ENCODE measurements at places on chromosomes 2 and 18.

DNA sequence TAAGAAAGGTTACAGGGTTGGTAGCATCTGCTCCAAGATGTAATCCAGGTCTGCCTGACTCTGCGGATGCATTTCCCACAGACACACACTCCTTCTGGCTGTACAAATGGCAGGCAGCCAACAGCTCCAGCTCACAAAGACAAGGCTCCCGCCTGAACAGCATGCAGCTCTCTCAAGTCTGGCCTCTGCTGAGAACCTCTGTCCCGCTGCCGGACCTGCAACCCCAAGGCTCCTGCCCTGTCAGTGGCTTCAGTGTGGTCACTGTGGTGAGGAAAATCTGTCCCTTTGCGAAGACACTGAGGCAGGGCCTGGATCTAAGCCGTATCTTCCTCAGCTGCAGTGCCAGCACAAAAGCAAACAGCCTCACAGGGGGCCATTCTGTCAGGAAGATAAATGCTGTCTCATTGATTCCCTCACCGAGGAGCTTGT, 469.3 kb upstream of the MEX3C start:
- DNase-seq: peak; percentile 13

GRCh38 chr2:120246546-120247300, 5.9 kb upstream of the RALB start:
- DNase-seq: no peak

DNA sequence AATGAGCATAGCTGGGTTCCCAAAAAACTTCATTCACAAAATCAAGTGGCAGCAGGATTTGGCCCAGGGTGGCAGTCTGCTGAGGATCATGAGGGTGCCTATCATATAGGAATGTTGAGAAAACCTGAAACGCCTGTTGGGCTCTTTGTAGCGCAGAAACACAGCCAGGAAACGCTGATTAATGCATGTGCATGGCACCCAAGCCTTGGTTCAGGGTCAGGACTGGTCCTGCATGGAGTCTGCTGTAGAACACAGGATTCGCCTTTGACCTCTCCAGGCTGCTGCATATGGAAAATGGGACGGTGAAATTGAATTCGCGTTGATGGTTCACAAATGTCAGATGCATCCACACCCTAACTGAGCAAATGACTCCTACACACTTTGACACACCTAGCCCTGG, 227.9 kb upstream of the COPS8 start:
- DNase-seq: no peak

GRCh38 chr2:206940546-206940945, 1.2 kb downstream of the CPO start:
- no peak for DNase-seq

DNA sequence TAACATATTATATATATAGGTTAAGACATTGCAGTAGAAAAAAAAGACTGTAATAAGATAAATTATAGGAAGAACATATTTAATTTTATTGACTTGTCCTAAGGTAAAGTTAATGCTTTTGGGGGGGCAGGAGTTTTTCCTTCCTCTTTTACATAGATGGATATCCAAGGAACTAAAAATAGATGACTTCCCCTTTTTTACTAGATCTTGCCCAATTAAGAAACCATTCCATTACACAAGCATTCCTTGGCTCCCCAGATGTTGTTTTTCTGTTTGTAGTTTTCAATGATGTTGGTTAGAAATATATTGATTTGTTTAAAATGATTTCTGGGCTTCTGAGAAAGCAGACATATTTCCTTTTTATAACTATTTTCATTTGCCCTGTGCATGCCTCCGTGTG, 22.4 kb upstream of the PMAIP1 start:
- no peak for DNase-seq

DNA sequence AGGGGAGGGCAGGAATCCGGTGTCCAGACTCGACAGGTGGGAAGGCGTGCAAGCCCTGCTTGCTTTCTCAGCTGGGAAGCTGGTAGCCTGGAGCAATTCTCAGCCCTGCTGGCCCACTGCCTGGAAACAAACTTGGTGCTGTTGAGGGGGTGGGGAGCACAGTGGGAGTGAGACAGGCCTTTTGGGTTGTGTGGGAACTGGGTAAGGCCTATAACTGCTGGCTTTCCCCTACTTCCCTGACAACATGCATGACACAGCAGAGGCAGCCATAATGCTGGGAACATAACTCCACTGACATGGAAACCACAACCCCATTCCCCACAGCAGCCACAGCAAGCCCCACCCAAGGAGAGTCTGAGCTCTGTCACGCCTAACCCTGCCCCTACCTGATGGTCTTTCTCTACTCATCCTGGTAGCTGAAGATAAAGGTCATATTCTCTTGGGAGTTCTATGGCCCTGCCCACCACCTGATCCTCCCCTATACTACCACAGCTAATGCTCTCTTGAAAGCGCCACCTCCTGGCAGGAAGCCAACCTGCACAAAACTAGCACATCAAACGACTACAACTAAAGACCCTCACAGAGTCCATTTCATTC, 122.9 kb upstream of the ACVR1C start:
- no peak for DNase-seq

GRCh38 chr2:138846216-138846821, 66.1 kb upstream of the NXPH2 start:
- DNase-seq: no peak

DNA sequence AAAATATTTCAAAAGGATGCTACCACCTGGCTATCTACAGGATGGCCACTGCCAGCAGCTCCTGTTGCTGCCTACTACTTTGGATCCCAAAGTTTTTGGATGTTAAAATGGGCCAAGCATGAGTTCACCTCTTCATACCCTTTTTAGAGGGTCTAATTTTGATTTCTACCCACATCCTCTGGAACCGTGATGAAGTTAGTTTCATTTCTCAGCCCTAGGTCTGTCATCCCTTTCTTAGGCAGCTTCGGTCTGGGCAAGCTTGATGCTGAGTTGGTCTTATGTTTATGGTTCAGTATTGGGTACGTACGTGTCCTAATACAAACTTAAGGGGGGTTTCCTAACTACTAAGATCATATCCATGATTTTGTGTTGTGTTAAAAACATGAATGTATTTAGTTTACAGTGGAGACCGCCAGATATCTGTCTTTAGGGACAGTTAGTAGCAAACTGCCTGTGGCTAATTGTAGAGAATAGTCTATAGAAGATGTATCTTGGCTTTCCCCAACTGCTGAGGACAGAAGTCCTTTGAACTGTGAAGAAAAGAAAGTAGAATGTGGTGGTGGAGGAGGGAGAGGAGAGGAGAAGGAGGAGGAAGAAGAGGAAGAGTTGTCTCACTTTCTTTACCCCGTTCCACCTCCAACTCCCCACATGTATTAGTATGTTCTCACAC, 184.9 kb downstream of the UBE2E3 start:
- DNase-seq: no peak

DNA sequence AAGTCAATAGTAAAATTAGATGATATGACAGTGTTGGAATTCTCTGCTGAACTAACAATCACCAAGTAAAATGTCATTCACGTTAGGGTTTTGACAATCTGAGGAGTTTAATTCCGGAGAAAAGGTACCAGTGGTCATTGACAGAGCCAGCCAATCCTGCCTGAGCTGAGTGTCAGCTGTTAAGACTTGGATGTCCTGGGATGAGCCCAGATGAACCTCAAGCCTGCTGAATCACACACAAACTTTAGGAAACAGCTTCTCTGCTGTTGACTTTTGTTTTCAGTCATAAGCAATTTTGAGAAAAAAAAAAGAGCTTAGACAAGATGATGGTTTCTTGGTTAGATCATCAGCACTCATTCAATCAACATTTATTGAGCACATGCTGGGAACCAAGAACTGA, 600.0 kb upstream of the SLC39A10 start:
- DNase-seq: no peak

DNA sequence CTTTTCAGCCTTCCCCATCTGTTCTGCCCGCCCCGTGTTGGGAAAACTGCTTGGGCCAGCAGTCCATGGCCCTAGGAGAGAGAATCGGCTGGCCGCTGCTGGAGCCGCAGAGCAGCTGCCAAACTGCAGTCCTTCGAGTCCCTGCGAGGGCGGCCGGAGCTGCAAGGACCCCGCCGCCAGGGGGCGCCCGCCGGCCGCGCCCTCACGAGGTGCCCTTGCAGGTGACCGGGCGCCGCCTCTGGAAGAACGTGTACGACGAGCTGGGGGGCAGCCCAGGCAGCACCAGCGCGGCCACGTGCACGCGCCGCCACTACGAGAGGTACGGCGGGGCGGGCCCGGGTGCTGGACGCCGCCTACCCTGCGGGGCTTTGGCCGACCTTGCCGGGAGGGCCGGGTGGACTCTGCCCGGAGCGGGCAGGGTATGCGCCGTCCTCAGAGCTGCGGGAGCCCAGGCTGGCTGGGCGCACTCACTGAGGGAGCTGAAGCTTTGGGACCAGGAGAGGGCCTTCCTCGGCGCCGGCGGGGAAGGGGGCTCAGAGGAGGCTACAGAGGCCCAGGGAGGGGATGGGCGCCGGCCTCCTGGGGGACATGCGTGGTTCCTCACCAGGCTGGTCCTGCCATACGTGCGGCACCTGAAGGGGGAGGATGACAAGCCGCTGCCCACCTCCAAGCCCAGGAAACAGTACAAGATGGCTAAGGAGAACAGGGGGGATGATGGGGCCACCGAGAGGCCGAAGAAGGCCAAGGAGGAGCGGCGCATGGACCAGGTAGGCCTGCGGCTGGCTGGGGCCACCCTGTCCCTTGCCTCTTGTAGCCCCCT, 13.6 kb downstream of the ARID5A start:
- DNase-seq: no peak

DNA sequence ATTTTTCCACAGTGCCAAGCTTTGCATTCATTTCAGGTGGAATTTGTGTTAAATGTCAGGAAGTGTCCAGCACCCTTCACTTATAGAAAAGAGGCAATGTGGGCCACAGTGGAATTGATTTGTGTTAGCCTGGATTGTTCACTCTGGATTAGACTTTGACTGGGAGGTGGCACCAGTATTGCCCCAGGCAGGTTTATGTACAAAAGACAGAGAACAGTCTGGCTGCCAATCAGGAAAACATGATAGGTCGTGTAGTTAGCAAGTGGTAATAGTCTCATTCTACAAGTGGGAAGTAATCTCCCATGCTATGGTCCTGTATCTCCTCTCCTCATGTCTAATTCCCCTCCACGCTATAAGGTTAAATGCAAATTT, 45.6 kb downstream of the RAB27B start:
- no peak for DNase-seq

- no peak for DNase-seq
These were observed 225.7 kb upstream of the TNP1 start for GRCh38 chr2:217085543-217085942.

- DNase-seq: no peak
These were observed 19.1 kb downstream of the IL1R2 start for GRCh38 chr2:102010902-102011301.

- no peak for DNase-seq
These were observed 261.4 kb downstream of the SLC8A1 start for GRCh38 chr2:40190457-40190856.

DNA sequence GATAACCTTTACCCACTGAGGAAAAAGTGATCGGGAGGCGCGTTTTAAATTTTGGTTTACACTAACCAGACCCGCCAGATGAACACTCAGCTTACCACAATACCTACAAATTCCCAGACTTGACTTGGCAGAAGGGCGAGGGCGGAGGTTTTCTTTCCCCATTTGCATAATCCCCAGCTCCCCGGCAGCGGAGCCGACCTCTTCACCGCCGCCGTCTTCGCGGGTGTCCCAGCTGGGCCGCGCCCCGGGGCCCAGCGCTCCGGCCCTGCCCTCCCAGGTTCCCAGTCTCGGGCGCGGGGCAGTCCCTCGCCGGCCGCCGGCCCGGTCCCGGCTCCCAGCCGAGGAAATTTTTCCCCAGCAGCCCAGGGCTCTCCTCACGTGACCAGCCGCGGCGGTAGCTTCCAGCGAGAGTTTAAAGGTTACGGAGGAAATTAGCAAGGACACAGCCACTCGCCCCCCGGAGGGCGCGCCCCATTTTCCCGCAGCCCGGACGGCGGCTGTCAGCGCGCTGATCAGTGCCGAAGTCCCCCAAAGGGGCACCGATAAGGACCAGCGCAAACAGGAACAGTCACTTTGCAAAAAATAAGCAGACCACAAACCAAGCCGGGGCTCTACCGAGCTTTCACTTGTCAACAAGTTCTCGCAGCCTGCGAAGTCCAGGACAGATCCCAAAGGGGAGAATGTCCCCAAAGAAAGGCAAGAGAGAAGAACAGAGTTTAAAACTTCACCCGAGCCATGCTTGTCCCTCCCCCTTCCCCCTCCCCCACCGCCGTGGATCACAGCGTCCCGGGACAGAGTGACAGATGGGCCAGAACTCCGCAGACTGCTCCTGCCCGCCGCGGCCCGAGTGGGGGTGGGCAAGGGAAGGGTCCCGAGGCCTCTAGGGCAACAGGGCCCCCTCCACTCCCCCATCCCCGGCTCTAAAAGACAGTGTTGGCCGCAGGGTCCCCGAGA, 1.3 kb upstream of the PRKCE start:
- DNase-seq: peak; percentile 70

GRCh38 chr2:190023860-190024259, 38.7 kb downstream of the MSTN start:
- no peak for DNase-seq

- DNase-seq: no peak
These were observed 412.5 kb downstream of the NUP35 start for GRCh38 chr2:183536714-183537113.
